Activated T-helper 9 cell treated with anti-CD3 and anti-CD28 coated beads, Interleukin-2, amount 50 U/mL, for 16 hours (primary cell): ENCODE measurements at places on chromosomes 16 and 17.

DNA sequence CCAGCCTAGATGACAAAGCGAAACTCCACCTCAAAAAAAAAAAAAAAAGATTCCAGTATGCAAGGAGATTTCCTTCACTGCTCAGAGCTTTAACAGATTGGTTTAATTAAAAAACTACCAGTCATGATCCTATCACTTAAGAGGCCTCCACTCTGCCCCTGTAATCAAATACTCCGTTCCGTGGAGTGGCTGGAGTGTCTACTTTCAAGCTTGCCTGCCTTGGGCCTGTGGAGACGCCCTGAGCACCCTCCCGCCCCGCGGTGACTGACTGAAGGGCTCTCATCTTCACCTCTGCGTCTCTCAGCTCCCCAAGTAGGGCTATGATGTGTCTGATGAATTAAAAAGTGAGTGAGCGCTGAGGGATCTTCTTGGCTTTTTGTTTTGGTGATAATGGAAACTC, 25.3 kb upstream of the TRPV3 start:
- no peak for DNase-seq

DNA sequence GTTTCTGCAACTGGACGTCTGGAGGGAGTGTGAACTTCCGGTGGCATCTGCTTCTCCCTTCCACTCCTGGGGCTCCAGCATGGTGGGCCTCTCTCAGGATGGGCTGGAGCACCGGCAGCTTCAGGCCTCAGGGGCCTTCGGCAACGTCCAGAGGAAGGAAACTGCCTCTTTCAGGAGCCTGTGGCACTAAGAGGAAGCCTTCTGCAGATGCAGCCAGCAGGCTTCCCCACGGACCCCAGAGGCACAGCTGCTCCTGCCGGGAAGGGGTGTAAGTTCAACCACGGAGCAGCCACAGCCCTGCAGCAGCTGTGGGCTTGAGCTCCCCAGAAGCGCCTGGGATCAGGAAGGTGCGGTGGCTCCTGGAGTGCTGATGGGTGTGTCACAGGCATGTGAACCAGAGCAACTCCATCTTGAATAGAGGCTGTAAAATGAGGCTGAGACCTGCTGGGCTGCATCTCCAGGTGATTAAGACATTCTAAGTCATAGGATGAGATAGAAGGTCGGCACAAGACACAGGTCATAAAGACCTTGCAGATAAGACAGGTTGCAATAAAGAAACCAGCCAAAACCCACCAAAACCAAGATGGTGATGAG, 50.8 kb upstream of the KLHDC4 start:
- DNase-seq, result no peak

GRCh38 chr16:11667221-11667823, 933 bp upstream of the SNN start:
- no peak for DNase-seq

DNA sequence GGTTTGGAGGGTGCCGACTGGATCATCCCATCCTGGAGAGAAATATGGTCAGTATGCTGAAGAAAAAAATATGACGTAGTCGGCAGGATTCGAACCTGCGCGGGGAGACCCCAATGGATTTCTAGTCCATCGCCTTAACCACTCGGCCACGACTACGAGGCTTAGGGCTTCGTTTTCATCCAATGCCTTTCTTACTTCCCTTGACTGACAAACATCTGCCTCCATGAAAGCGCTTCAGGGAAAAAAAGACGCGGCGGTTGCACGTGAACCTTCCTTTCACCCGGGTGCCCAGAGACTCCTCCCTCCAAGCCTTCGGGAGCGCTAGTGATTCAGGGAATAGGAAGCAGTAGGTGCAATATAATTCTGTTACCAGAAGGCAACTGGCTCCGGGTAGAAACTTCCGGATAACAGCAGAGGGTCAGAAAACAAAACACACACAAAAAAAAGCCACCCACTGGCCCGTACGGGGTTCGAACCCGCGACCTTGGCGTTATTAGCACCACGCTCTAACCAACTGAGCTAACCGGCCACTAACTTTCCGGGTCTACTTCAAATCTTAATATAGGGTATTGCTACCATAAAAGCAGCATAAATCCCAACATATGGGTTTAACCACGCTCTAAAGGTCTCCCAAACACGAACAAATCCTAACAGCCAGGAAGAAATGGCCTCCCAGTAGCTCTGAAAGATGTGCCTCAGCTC, 16.3 kb upstream of the AURKB start:
- peak; percentile 30 for DNase-seq

DNA sequence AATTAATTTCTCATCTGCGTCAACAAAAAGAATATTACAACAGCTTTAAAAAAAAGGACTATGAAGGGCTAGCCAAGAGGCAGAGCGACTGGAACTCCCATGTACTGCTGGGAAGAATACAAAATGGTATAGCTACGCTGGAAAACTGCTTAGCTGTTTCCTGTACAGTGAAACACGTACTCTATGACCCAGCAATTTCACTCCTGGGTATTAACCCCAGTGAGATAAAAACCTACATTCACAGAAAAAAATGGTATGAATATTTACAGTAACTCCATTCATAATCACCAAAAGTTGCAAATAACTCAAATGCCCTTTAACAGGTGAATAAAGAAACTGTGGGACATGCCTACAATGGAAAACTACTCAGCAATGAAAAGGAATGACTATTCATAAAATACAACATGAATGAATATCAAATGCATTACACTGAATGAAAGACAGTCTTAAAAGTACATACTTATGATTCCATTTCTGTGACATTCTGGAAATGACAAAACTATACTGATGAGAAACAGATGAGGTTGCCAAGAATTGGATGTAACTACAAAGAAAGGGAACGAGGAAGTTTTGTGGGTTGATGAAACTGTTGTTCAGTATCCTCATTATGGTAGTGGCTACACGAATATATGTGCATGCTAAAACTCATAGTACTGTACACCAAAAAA, 27.6 kb downstream of the CMTM4 start:
- no peak for DNase-seq

GRCh38 chr16:85235991-85236817, 123.9 kb upstream of the CIBAR2 start:
- no peak for DNase-seq

DNA sequence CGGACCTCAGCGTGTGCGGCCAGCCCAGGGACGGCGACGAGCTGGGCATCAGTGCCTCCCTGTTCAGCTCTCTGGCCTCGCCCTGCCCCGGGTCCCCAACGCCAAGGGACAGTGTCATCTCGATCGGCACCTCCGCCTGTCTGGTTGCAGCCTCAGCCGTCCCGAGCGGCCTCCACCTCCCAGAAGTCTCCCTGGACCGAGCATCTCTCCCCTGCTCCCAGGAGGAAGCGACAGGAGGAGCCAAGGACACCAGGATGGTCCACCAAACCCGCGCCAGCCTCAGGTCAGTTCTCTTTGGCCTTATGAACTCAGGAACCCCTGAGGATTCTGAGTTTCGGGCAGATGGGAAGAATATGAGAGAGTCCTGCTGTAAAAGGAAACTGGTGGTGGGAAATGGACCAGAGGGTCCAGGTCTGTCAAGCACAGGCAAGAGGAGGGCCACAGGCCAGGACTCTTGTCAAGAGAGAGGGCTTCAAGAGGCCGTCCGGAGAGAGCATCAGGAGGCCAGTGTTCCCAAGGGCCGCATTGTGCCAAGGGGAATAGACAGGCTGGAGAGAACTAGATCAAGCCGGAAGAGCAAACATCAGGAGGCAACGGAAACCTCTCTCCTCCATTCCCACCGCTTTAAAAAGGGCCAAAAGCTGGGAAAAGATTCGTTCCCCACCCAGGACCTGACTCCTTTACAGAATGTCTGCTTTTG, 825 bp downstream of the HASPIN start:
- no peak for DNase-seq

GRCh38 chr17:28810437-28810836, 32.2 kb downstream of the FAM222B start:
- no peak for DNase-seq

DNA sequence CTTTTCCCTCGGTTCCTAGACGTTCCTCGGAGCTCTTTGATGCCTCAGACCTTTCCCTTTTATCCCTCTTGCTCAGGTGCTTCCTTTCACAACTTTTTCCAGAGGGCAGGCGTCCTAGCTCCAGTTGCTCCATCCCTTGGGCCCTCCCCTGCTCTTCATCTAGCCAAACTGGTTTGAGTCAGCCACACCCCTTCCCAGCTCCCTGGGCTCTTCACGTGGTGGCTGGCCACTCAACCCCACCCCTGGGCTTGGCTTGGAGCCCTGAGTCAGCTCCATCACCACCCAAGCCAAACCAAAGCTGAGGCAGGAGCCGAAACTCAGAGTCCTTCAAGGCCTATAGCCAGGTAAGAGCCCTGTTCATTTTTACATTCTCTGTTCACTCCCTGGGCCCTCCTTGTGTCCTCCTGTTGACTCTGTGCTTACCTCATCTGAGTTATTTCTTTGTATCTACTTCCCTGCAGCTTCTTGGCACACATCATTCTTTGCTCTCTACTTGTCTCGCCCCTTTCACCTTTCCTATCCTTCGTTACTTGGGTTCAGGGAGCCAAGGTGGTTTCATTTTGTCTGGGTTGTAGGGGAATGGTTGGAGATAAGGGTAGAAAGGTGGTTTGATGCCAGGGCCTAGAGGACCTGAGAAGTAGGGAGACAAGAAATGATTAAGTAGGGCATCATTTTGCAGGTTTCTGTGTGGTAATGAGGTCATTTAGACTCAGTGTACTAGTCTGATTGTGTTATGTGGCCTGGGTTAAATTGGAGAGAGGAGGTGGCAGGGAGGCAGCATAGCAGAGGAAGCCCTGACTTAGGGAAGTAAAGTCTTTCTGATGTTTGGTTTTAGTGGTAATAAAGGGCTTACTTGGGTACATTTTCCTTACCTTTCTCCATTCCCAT, 7.6 kb upstream of the PHKG2 start:
- no peak for DNase-seq

- DNase-seq, result no peak
These were observed 2.4 kb upstream of the TCAP start for GRCh38 chr17:39662551-39663339.

- no peak for DNase-seq
These were observed 6.2 kb downstream of the JMJD6 start for GRCh38 chr17:76720211-76720610.

DNA sequence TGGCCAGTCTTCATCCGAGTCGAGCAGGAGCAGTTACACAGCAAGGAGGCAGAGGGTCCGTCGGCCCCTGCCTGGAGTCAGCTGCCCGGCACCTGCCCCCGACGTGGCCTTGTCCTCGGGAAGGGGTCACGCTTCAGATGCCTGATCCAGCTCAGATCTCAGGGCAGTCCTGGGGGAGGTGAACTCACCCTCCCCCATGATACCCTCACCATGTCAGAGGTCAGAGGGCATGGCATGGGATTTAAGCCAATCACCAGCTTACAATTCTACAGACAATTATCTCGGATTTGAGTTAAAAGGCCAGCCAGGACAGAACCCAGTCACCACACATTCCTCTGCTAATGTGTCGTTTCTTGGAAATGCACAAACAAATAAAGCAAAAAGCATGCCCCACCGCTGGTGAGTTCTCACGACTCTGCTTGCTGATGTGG, 211.3 kb downstream of the FOXL1 start:
- DNase-seq, result no peak

DNA sequence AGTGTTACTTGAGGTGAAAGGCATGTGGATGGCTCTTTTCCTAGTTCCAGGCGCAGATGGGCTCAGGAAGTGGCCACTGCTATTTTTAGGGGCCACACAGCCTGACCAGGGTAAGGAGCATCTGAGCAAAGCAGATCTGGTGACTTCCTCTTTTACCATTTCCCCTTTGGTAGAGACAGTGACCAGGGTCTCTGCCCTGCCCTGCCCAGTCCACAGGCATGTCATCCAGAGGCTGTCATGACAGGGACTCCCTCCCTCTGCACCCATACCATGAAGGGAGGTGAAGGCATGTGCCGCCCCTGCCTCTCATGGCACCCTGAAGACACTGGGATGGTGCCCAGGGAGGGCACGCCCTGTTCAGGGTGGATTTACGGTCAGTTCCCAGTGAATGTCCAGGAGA, 2.2 kb downstream of the PLA2G15 start:
- no peak for DNase-seq

- no peak for DNase-seq
These were observed 41.2 kb downstream of the REXO5 start for GRCh38 chr16:20847550-20847949.

- no peak for DNase-seq
These were observed 451.3 kb upstream of the ZFHX3 start for GRCh38 chr16:73499276-73499675.

GRCh38 chr16:85673529-85674417, 15.0 kb downstream of the GINS2 start:
- DNase-seq, result no peak

DNA sequence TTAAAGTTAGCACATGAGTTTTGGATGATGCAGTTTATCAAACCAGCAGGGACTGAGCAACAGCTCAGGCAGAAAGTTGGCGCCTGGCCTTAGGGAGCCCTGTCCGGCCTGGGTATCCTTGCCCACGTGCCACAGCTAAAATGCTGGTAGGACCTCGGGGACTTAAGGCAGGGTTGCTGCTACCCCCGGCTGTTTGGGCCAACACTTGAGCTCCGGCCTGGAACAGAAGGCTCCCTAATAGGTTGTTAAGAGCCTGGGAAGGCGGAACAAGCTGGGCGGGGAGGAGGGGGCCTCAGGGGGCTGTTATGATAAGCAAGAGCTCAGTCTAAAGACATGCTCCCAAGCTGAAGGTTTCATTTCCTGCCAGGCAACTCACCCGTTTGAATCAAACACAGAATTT, 39.7 kb downstream of the CUEDC1 start:
- DNase-seq, result no peak

- no peak for DNase-seq
These were observed 41.3 kb upstream of the ACSF3 start for GRCh38 chr16:89052191-89052889.

- no peak for DNase-seq
These were observed 4.9 kb upstream of the EPX start for GRCh38 chr17:58187675-58188074.

- no peak for DNase-seq
These were observed 28.0 kb downstream of the SLC13A5 start for GRCh38 chr17:6684881-6685767.

- no peak for DNase-seq
These were observed at the start of gene ACSM5 for GRCh38 chr16:20409398-20410120. ACSM5 (plus strand) TSS chr16:20409534; CDS start chr16:20411485, 1,951 bp downstream.

DNA sequence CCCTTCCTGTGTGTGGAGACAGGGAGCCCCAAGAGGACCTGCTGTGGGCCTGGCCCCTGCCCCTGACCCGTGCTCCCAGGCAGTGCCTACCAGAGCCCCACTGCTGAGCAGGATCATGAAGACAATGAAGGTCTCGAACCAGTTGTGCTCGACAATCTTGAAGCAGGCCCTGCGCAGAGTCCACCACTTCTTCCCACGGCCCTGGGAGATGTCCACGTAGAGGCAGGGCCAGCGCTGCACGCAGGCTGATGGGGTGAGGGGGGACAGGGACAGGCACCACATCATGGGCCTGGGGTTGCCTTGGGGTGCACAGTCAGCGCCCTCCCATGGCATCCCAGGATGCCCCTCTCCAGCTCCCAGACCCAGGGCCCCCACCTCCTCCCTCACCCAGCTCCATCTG, 16.4 kb upstream of the CD79B start:
- DNase-seq, result no peak

- DNase-seq, result no peak
These were observed 35.2 kb downstream of the DCAKD start for GRCh38 chr17:45016237-45016636.

GRCh38 chr17:43832976-43833829, at the start of gene MPP3:
MPP3 (minus strand) TSS chr17:43833146; CDS start chr17:43831906, 1,240 bp downstream.
- peak; percentile 23 for DNase-seq

GRCh38 chr16:83482545-83483162, 325.1 kb upstream of the HSBP1 start:
- no peak for DNase-seq
